ENCODE measurements at places on chromosomes 6 and 20.

- DNase-seq: no peak
Measured at GRCh38 chr6:56572788-56573471, 69.8 kb downstream of the DST start.

DNA sequence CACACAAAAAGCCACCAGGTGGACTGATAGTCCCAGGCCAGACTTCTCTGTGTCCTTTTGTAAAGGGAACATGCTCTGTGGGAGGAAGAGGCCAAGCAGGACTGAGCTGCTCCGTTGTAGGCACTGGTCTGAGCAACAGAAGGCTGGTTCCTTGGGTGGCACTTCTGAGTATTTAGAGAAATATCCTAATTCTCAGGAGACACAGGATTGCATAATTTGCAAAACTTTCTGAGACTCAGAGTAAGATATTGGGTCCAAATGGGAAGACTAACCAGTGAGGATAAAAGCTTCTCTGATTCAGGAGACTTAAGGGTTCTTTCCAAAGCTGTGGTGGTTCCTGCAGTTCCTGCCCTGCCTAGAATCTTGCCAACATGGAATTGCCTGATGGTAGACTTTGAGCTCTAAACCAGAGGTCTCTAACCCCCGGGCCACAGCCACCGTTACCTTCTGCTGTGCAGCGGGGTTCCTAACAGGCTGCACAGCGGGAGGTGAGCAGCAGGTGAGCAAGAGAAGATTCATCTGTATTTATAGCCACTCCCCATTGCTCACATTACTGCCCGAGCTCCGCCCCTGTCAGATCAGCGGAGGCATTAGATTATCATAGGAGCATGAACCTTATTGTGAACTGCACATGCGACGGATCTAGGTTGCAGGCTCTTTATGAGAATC lies 107.0 kb downstream of the OLIG3 start:
- no peak for DNase-seq

DNA sequence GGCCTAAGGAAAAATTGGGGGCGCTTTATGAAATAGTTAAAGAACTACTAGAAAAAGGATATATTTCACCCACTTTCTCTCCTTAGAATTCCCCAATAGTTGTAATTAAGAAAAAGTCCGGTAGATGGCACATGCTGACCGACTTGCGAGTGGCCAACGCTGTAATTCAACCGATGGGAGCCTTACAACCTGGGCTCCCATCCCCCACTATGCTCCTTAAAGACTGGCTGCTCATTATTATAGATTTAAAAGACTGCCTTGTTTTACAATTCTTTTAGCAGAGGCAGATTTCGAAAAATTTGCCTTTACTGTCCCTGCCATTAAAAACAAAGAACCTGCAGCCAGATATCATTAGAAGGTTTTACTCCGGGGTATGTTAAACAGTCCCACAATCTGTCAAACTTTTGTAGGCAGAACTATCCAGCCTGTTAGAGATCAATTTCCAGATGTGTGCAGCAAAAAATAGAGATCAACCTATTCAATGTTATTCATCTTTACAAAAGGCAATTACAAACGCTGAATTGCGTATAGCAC lies 58.5 kb upstream of the PRSS16 start:
- DNase-seq: no peak

DNA sequence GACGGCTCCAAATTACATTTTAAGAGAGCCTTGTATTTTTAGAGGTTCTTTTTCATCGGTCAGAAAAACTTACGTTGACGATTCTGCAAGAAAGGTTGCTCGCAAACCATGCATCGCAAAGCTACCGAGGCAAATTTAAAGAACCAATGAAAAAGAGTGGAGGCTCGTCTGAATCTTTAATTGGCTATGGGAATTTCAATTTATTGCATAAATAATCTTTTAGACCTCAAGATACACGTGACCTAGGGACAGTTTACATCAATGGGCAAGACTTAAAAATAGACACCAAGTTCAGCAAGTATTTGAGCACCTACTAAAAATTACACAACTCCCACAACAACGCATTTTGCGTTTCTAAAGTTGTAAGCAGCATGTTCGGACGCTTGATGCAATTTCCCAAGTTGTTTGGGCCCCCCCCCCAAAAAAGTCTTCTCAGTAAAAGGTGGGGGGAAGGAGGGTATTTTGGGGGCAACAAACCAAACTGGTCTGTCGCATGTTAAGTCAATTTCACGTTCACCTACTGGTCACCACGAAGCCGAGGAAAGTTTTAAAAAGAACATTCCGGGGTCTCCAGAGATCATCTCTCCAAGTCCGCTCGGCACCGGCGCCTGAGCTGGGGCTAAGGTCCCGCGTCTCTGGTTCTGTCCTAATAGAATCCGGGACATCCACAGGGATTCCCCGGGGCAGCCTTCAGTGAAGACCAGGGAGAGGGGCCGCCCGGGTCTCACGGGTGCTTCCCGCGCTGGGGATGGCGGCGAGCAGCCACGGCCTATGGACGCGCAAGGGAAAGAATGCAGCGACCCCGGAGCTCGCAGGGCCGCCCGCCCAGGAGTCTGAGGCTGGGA lies 851 bp downstream of the SNX5 start:
- DNase-seq: no peak

DNA sequence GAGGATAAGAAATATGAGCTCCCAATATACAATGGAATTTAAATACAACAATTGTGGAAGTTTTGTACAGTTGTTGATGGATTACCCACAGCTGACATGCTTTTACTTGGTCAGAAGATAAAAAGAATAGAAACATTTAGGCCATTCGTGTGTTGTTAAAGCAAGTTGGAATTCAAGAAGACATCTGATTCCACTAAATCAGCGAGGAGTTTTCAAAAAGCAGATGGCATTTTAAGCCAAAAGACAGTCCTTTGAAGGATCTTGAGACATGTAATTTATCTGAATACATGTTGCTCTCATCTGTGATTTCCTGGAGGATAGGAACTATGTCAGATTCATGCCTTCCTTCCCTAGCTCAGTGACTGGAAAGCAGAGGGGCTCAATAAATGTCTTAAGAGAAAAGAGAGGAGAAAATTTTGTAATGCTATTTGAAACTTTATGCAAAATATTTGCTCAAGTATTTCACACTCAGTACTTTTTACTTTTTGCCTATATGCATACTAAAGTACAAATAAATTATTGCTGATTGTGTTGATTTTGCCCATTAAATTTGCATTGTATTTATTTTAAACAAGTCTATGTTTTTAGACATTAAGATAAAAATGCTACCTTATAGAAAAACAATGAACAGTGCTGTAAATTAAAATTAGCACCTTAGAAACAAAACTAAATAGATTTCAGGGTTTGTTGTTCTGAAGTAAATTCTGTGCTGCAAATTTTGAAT lies 733.8 kb upstream of the FLRT3 start:
- DNase-seq: no peak

- no peak for DNase-seq
Measured at GRCh38 chr6:89268776-89269175, 46.3 kb downstream of the GABRR2 start.

DNA sequence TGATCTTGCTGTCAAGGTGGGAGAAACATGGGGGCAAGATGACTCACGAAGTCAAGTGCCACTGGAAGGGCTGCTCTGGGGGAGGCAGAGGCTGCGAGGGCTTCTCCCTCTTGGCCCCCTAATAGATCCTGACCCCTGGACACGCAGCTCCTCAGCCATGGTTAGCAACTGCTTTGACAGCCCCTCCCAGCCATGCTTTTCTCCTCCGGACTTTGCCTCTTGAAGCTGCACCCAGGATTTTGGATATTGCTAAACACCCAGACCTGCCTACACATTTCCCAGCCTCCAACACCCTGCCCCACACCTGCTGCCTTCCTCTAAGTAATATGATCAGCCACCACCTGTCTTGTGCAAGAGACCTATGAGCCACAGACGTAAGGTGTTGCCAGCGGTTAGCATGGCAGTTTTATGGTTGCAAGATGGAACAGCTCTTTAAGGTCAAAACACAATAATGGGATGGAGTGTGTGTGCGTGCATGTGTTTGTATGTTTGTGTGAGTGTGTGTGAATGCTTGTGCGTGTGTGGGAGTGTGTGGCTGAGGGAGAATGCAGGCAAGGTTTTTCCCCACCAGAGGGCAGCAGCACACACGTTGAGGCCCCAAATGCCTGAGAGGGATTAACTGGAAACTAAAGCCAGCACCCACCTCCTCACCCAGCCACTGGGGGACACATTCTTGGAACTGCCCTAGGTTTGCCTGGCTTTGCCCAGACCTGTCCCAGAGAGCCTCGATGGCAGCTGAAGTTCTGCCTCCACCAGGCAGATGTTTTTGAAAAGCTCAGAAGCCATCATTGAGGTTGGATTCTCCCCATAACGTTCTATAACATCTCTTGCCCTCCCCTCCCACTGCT lies 2.5 kb downstream of the IP6K3 start:
- no peak for DNase-seq

DNA sequence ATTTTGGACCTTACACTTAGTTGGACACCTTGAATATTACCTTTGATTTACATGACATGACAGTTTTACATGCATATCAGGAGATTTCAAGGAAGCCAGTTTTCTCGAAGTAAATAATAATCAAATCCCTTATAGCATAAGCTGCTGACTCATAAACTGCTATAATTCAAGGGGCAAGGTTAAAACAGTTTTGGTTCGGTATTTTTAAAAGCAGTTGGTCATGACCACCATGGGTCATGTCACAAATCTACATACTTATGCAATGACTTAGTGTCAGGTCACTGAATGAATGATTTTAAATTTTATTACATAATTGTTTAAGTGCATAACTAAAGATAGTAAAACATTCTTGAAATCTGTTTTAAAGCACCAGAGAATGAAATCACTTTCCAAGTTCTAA lies 158.0 kb downstream of the DST start:
- DNase-seq: no peak

DNA sequence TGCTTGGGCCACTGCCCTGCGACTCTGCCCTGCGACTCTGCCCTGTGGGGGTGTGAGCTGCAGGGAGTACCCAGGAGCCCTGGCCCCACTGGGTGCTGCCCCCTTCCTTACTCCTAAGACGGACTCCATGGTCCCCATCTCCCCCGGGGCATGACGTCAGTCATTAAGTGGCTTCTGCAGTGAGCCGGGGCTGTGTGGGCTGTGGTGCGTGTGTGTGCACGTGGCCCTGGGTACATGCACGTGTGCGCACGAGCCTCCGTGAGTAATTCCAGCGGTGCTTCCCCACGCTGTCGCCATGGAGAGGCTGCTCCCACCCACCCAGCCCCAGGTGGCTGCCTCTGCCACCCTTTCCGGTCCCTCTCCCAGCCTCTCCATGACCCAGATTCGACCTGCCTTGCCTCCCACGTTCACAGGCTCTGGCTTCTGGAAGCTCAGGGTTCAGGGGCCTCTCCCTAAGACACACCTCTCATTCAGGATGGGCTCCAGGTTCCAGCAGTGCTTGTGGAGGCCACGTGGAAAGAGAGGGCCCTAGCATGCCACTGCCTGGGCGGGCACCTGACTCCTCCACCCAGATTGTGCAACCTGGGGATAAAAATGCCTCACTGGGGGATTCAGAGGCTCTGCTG lies 88.3 kb downstream of the DLGAP4 start:
- peak; percentile 79 for DNase-seq

DNA sequence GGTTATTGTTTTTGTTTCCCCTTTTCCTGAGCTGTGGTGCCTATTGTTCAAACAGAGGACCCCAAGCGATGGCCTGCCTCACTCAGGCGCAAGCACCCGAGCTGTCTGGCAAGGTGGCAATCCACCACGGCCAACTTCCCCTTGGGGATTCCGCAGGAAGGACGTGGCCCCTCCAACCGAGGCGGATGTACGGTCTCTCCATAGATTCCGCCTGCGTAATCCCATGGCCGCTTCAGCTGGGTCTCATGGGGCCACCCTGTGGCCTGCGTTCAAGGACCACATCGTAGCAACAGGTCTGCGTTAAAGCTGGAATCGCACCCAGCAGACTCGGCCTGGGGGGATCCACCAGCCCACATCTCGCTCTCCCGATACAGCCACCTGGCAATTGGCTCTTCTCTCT lies 79.9 kb downstream of the CEBPB start:
- no peak for DNase-seq

DNA sequence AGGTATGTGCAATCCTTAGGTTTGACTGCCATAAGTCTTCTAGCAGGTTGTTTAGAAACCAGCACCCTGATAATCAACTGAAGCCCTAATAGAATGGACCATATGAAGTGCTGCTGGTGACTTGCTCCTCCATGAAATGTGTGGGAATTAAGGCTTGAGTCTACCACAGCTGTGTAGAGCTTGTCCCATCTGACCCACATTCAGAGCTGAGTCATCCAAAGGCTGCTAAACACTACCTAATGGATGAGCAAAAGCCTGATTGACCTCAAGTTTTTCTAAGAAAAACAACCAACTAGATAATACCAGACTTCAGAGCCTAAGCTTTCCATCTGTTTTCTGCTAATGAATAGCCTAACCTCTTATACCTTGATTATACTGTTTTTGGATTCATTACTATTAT lies 120.3 kb upstream of the MOCS1 start:
- DNase-seq: no peak

DNA sequence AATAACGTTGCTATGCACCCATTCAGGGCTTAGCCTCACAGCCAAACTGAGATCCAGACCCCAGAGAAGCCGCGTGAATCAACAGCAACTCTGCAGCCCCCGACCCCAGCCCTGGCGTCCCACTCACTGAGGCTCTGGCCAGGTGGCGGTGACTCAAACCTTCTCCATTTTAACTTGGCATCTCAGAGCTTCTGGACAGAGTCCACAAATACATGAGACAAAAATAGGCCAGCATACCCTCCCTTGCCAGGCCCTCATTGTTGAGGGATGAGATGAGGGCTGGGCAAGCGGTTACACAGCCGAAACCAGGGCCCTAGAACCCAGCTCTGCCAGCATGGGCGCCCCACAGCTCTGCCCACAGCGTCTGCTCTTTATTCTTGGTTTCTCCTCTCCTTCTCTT lies 118.4 kb downstream of the MYLK4 start:
- DNase-seq: no peak

DNA sequence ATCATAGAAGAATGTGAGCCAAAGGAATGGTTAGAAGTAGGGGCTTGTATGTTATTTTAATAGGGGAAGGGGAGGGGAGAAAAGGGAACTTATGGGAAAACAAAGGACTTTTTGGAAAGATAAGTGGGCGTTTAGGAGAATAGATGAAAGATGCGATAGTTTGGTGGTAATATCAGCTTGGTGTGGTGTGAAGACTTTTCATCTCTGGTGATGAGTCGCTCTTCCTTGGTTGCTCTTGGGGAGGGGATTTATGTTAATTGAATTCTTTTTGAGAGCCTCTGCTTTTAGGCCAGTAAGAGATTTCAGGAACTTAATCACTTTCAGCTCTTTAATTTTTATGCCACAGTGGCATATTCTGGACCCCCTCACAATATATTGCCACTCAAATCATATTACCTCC lies 10.8 kb downstream of the HECA start:
- DNase-seq: no peak

- DNase-seq: no peak
Measured at GRCh38 chr20:16615199-16615598, 42.0 kb upstream of the KIF16B start.

- DNase-seq: no peak
Measured at GRCh38 chr6:31811645-31812044, 3.4 kb downstream of the HSPA1L start.

DNA sequence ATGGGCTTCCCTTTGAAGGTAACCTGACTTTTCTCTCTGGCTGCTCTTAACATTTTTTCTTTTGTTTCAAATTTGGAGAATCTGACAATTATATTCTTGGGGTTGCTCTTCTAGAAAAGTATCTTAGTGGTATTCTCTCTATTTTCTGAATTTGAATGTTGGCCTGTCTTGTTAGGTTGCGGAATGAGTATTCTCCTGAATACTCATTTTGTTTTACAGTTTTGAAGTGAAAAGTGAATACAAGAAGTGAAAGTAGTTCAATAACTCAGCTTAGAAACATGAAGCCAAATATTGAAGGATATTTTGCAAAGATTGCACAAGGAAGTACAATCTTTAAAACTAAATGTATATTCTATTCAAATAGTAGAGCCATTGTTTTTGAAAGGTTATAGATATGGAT lies 120.2 kb upstream of the MAP3K4 start:
- DNase-seq: no peak

All from RWPE2 (cell line).